ENCODE measurements at places on chromosomes 3 and 15. TPM values are rescaled to one million over a fixed set of nuclear protein-coding genes. Genes with fewer than 3 reads are reported as not detected.

INO80 gene
- 21.4 TPM for polyA plus RNA-seq

ITGA11 gene
- polyA plus RNA-seq: 1.7 TPM

MESP2 gene
- not detected for polyA plus RNA-seq

LRRC28 gene
- polyA plus RNA-seq: 32.2 TPM

CADM2 gene
- polyA plus RNA-seq: 1.8 TPM

HEG1 gene
- 37.9 TPM for polyA plus RNA-seq

AGTR1 gene
- 30.7 TPM for polyA plus RNA-seq

PRR20G gene
- not detected for polyA plus RNA-seq

NPAP1 gene
- 0.81 TPM for polyA plus RNA-seq

LYZL4 gene
- not detected for polyA plus RNA-seq

XYLB gene
- polyA plus RNA-seq: 8.0 TPM

NRROS gene
- polyA plus RNA-seq: 5.8 TPM

SLC38A3 gene
- 5.3 TPM for polyA plus RNA-seq

VILL gene
- 16.3 TPM for polyA plus RNA-seq

SUSD5 gene
- 3.6 TPM for polyA plus RNA-seq
